ENCODE measurements at places on chromosomes 4 and X.

DNA sequence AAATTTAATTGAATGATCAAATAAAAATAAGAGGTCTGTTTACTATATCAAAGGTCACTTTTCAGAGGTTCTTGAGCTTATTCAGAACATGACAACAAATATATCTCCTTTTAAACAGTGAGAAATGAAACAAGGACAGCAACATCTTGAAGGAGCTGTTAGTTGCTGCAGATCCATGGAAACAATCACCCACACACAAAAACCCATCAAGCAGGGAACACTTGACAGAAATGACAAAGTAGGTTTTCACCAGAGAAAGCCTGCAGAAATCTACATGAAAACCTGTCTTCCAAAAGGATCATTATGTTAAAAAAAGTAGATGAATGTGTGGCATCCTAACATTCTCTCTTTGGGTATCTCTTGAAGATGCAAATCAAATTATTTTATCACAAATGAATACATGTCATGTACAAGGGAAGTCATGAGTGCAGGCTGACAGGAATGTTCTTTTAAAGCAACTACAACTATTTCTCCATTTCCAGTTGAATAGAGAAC lies 203.0 kb downstream of the GRIA2 start:
- no peak for DNase-seq

DNA sequence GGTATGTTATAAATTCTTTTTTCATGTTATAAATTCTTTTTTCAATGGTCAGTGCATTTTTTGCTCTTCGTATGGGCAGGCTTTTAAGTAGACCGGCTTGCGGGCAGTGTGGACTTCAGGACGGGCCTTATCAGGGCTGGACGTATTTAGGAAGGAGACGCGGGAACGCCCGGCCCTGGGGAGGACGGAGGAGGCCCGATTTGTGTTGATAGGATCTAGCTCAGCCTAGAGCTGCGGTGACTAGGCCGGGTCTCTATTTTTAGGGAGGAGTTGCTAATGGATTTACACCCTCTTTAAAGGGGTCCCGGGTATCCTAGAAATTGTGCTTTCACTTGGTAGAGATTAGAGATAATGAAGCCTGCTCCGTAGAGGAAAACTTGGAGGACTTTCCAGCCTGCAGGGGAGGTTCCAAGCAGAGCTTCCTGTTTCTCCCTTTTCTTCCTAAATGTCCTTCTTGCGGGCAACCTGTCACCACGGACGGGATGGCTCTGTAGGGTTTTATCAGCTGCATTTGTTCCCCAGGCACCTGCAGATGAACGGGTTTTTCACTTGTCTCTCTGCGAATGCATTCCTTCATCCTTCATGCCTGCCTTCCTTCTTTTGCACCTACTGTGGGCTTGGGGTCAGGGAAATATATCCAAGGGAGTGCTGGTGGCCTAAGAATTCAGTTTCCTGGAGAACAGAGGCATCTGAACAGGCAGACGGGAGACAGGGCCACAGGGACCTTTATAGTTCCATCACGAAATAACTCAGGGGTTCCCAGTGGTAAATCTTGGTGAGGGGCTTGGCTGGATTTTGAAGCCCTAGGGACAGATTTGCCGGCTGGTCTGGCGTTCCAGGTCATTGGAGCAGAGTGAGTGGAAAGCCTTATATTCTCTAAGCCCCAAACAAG lies 1.4 kb downstream of the CD99 start:
- no peak for DNase-seq

DNA sequence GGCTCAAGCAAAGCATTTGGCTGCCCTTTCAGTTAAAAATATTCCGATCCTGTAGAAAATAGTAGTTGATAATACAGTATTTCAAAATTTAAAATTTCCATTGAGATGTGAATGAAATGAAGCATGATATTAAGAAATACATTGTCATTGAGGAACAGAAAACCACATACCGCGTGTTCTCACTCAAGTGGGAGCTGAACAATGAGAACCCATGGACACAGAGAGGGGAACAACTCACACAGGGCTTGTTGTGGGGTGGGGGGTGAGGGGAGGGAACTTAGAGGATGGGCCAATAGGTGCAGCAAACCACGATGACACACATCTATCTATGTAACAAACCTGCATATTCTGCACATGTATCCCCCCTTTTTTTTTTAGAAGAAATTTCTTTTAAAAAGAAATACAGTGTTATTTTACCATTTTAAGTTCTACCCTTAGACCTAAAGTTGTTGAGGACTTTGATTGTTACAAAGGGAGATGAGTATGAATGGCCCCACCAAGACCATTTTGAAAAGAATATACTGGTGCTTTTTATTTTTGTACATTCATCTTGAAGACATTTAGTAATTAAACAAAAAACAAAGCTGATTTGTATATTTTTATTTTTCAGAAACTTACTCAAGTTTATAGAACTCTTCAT lies 52.0 kb upstream of the IL13RA1 start:
- no peak for DNase-seq

DNA sequence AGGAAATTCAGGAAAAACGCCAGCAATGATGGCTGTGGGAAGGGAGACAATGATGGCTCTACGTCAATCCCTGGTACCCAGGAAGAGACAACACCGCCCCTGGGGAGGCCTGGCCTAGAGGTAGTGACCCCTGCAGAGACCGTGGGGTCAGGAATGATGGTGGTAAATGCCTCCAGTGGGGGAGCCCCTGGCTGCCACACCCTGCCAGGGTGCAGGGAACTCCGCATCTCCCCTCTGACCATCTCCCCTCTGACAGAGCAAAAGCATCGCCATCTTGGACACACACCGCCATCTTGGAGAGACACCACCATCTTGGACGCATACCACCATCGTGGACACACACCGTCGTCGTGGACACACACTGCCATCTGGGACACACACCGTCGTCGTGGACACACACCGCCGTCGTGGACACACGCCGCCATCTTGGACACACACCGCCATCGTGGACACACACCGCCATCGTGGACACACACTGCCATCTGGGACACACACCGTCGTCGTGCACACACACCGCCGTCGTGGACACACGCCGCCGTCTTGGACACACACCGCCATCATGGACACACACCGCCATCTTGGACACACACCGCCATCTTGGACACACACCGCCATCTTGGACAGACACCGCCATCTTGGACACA lies 9.9 kb downstream of the ASMTL start:
- no peak for DNase-seq

DNA sequence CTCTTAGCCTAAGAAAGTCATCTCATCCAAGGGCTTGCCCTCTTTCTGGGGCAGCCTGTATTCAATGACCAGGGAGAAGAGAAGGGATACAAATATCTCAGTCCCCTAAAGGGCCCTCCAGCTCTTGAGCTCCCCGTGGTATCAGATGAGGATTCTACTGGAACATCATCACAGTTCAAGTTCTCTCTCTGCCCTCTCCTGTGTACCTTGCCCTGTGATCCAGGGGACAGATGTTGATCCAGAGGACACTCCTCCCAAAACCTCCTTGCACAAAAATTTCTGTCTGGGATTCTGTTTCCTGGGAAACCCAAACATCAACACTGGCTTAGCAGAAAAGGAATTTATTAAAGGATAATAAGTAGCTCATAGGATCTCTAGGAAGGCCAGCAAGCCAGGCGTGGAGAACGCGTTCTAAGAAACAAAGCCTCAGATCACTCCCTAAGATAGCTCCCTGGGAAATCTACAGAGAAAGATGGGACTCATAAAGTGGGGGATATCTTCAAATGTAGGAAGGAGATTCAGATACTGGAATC lies 296.3 kb upstream of the KLF3 start:
- no peak for DNase-seq

DNA sequence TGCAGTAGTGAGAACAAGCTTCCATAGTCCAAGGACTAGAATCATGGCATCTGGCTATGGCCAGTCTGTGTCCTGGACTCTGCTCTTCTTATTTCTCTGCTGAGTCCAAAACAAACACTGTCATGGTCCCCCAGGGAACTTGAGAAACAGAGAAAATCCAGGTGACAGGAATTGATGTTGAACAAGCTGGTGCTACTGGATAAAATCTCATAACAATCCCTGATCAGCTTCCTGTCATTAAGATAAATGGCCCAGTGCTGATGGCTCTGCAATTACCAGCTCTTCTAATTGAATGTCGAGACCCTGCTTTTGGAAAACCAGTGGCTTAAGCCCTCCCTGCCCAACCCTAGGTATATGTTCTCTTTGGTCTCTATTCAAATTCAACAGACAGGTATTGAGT lies 58.8 kb upstream of the ARHGAP36 start:
- DNase-seq = no peak

DNA sequence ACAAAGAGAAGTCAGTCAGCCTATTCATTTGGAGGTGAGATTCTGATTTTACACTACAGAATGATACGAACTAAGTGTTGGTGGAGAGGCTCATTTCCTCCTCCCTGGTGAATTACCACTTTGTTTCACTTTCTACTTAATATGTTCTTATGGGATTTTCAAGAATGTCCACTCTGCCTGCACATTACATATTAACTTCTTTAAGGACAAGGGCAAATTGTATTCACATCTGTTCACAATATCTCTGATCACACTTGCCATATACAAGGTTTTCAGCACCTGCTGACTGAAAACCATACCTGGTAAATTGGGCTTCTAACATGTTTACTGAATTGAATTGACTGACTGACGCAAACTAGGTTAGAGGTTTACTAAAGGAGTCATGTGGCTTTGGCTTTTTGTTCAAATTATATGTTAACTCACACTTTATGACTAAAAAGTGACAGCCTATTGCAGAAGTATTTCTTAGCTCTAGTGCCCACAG lies 188.4 kb upstream of the MBNL3 start:
- no peak for DNase-seq

DNA sequence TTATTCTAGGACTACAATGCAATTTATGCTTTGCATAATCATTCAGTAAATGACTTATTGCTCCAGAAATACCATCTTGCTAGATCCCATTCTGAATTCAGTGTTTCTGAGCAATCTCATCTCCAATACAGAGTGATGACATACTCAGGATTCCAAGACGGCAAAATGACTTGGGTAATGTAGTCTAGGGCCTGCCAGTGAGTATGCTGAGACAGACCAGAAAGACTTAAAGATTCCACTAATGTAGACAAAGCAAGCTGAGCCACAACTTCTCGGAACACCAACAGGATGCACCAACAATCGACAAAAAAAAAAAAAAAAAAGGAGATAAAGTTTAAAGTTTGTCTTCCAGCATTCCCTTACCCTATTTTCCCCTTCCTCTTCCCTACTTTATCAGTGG lies 919 bp upstream of the SEC24B start:
- no peak for DNase-seq

- DNase-seq = no peak
Observed at GRCh38 chr4:40461879-40462278, 126.7 kb downstream of the CHRNA9 start.

- DNase-seq = peak; percentile 43
Observed at GRCh38 chr4:1554876-1555265, 129.2 kb downstream of the FAM53A start.

DNA sequence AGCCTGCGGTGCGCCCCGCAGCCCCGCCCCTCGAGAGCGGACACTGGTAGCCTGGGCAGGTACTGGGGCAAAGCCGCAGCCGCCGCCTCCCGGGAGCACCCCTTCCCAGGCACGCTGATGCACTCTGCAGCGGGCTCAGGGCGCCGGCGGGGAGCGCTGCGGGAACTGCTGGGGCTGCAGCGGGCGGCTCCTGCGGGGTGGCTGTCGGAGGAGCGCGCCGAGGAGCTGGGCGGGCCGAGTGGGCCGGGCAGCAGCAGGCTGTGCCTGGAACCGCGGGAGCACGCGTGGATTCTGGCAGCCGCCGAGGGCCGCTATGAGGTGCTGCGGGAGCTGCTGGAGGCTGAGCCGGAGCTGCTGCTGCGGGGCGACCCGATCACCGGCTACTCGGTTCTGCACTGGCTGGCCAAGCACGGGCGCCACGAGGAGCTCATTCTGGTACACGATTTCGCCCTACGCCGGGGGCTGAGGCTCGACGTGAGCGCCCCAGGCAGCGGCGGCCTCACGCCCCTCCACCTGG lies 401 bp downstream of the SOWAHD start:
- DNase-seq = no peak

DNA sequence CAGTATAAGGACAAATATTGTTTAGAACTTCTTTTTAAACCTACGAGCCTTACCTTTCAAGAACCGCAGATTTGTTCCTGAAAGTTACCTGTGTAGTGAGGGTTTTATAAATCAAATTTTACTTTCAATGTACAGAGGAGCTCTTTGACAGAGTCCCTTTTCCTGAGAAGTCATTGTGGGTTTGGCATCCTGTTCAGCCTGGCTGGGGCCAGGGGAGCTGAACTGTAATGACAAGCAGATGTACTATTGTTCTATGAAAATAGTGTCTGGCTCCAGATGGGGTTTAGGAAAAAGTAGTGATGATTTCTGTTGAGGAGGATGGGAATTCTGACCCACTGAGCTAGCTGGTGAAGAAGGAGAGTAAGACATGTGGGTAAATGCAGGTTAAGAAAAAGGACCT lies 196.2 kb upstream of the PGRMC2 start:
- no peak for DNase-seq

DNA sequence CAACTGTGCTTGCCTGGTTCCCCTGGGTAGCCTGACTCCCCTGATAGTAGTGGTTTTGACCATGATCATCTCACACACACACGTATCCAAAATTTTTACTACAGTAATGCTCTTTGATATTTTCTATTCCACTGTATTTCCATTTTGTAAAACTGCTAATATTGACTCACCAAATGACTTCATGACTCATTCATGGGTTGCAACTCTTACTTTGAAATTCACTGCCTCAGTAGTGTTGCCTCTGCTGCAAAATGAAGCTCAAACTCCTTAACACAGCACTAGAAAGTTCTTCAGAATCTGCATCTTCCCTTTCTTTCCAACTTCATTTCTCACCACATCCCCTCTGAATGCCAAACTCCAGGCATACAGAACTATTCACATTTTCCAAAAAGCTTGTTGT lies 20.3 kb downstream of the QRFPR start:
- DNase-seq = no peak

DNA sequence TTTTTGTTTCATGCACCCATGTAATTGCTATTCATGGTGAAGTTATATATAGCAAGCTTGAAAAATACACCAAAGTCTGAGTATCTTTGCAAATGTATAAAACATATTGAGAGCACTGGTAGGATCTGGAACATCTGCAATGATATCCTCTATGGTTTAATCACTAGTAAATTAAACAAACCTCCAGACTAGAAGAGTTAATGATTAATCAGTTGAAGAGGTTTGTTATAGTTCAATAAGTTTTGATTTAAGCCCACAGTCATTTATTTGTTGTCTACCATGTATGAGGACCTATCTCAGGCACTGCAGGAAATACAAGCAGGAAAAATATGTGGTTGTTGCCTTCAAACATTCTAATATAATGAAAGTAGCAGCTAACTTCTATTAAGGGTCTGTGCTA lies 16.5 kb downstream of the CYBB start:
- no peak for DNase-seq

- no peak for DNase-seq
Observed at GRCh38 chr4:78694457-78694787, 81.7 kb upstream of the BMP2K start.

- DNase-seq = no peak
Observed at GRCh38 chr4:75710246-75710645, 14.1 kb upstream of the USO1 start.

DNA sequence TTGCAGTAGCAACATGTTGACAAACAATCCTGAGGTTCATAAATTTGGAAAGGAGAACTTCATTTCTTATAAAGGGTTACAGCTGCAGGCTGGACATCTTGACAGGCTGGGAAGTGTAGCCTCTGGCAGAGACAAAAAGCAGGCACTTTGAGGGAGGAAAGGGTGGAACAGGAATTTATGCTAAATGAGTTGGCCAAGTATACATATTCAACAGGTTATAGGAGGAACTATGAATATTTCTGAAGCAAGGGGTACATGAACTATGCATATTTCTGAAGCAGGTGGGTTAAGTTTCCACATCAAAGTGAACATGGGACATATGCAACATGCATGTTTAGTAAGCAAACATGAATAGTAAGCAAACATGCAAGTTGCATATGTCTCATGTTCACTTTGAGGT lies 1.6 kb upstream of the ANTXR2 start:
- no peak for DNase-seq

Measured in DMS79 treated with DMSO at 0.1 percent for 48 hours (cell line).